ENCODE measurements at places on chromosomes 5 and 9.

DNA sequence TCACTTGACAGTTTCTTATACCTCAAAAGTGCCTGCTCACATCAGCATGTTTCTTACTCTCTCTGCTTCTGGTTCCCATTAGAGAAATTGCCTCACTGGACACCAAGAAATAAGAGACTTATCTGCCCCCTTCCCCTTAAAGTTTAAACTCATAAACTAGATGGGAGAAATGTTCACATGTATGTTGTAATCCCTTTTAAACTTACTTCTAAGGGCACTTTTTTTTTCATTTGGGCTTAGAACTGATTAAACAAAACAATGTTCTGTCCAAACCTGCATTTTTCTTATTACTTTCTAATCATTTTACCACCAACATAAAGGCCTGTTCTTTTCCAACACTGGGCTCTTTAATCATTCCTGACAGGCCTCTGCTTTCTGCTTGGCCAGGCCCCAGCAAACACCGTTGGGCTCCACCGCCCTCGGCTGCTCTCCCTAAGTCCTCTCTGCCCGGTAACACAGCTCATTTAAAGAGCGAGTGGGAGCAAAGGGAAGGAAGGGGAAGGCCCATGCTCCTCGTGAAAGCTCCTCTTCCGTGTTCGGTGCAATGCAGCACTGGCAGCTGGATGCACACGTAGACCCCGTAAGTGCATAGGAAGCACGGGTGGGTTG lies 53.4 kb downstream of the ROR2 start:
- DNase-seq: no peak

DNA sequence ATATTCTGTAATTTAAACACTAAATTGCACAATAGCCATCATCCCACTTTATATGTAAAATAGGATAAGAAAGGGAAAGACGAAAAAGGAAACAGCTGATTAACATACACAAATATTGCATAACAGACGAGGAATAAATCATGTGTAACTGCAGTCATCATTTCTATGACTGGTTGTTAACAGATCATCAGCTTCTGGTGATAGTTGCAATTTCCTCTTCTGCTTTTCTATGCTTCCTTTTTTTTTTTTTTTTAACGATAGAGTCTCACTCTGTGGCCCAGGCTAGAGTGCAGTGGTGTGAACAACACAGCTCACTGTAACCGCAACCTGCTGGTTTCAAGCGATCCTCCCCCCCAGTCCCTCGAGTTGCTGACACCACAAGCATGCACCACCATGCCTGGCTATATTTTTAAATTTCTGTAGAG lies 22.5 kb upstream of the JAKMIP2 start:
- DNase-seq: peak; percentile 95

GRCh38 chr5:45694971-45695803 lies 993 bp downstream of the HCN1 start:
- no peak for DNase-seq

GRCh38 chr5:151154931-151155774 lies 2.4 kb downstream of the ANXA6 start:
- peak; percentile 21 for DNase-seq

DNA sequence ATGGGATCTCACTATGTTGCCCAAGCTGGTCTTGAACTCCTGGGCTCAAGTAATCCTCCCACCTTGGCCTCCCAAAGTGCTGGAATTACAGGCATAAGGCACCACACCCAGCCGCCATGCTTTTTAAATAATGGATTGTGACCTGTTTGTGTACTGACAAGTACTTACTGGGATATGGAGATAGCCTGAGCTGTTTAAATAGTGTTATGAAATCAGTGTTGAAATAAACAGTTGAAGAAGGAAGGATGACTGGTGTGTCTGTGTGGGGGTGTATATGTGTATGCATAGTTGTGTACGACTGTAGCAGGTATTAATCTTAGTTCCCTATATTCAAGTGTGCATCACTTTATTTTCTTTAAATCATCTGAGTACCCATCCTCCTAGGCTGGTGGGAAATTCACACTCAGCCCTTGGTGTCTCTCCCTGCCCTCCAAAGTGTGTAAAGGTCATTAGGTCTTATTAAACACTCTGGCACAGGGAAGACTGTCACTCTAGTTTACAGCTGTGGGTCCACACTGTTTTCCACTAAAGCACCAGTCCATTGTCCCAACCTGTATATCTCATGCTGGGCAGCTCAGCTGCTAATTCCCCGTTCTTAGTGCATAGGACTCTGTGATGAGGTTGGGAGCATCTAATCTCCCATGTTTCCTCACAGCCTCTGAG lies 91.0 kb downstream of the SNX18 start:
- DNase-seq: no peak

- DNase-seq: no peak
Measured at GRCh38 chr5:119032656-119033055, 38.2 kb upstream of the DMXL1 start.

- no peak for DNase-seq
Measured at GRCh38 chr9:133132174-133132573, 11.1 kb upstream of the RALGDS start.

Data from GF-D8 (cell line).